ENCODE measurements at places on chromosomes 5 and 9. TPM values are rescaled to one million over a fixed set of nuclear protein-coding genes. Genes with fewer than 3 reads are reported as not detected.
A peak's percentile ranks its signal among the peaks of the same experiment; 100 is the strongest.

GNA14 gene
- total RNA-seq = 0.17 TPM

PTPRD gene
- 0.33 TPM for total RNA-seq

DNA sequence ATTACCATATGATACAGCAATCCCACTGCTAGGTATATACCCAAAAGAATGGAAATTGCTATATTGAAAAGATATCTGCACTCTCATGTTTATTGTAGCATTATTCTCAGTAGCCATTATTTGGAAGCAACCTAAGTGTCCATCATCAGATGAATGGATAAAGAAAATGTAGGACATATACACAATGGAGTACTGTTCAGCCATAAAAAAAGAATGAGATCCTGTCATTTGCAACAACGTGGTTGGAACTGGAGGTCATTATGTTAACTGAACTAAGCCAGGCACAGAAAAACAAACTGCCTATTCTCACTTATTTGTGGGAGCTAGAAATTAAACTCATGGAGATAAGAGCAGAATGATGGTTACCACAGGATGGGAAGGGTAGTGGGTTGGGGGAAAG is 63.1 kb upstream of the TTC23L start:
- DNase-seq = no peak

DNA sequence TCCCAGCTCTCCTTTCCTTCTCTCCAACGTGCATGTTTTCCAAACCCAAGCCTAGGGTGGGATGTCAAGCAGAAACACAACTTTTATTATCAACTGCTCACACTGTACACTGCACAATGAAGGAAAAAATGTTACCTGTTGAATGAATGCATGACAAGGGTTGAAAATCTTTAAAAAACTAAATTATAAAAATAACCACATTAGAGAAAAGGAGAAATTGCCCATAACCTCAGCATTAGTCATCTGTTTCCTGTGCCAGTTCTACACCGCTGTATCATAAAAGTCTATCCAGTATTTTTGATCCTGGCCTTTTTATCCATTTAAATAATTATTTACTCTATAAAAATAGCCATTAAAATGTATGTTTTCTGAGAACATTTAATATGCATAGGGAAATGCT is 101.1 kb downstream of the APBA1 start:
- peak; percentile 16 for DNase-seq

- no peak for DNase-seq
These were observed 747.3 kb downstream of the EFNA5 start for GRCh38 chr5:106923409-106923808.

GRCh38 chr5:171714851-171715250 is 70.8 kb upstream of the SMIM23 start:
- no peak for DNase-seq

GRCh38 chr9:6409811-6410210 is 3.2 kb upstream of the UHRF2 start:
- no peak for DNase-seq

- DNase-seq = peak; percentile 66
These were observed 38.0 kb downstream of the TGFBI start for GRCh38 chr5:136066661-136067271.

GRCh38 chr5:143402553-143403333 is 743 bp downstream of the NR3C1 start:
- no peak for DNase-seq

- DNase-seq = no peak
These were observed 28.0 kb downstream of the NKD2 start for GRCh38 chr5:1036504-1037122.
